ENCODE measurements at places on chromosomes 4 and X.

DNA sequence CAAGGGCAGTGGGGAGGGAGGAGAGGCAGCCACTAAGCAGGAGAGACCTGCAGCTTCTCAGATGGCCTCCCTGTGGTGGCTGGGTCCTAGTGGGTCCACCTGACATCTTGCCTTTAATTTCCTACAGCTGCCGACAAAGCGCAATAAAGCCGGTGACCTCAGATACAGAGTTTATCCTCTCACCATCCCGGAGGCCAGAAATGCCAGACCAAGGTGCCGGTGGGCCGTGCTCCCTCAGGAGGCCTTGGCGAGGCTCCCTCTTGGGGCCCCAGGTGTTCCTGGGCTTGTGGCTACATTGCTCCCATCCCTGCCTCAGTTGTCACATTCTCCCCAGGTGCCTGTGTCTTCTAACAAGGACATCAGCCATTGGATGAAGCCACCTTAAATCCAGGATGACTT, 103.0 kb downstream of the ADRA2C start:
- no peak overlapping the region for H3K4me3 ChIP-seq
- peaks cover 6% of the 10 kb centered on the region for H3K4me1 ChIP-seq
- H3K36me3 ChIP-seq = no peaks in the 10 kb centered on the region
- no peak overlapping the region for H3K27ac ChIP-seq

DNA sequence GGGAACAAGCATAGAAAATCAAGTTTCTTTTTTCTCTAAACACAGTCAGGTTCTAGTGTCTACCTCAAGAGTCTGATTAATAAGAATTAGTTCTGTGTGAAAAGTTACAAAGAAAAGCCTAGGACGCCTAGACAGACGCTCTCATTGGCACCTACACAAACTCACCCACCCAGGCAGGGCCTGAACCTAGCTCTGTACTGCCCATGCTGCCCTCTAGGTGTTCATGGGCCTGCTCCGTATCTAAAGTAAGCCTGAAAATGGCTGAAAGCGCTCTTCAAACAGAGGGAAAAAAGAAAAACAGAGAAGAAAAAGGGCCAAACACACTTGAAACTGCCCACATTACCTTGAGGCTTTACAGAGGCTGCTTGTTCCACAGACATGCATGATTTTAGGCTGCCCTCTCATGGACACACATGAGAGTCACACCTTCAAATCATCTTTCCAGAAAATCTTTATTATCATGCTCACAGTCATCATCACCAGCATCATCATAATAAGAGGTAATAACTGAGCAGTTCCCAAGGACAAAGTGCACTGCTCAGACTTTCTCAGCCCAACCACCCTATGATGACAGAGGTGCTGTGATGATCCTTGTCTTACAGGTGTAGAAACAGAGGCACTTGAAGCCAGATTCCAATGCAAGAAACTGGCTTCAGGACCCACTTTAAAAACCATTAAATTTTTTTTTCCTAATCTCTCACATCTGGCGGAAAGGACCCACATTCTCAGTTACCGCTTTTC, 49.6 kb downstream of the MAP7D2 start:
- no peak overlapping the region for H3K4me3 ChIP-seq
- H3K36me3 ChIP-seq = no peaks in the 10 kb centered on the region
- DNase-seq = no peak
- no peaks in the 10 kb centered on the region for H3K4me1 ChIP-seq
- H3K27ac ChIP-seq = no peak overlapping the region

- H3K27me3 ChIP-seq = no peaks in the 10 kb centered on the region
- no peak for DNase-seq
- H3K4me1 ChIP-seq = no peaks in the 10 kb centered on the region
Measured at GRCh38 chr4:5882947-5883346, 9.9 kb downstream of the CRMP1 start.

DNA sequence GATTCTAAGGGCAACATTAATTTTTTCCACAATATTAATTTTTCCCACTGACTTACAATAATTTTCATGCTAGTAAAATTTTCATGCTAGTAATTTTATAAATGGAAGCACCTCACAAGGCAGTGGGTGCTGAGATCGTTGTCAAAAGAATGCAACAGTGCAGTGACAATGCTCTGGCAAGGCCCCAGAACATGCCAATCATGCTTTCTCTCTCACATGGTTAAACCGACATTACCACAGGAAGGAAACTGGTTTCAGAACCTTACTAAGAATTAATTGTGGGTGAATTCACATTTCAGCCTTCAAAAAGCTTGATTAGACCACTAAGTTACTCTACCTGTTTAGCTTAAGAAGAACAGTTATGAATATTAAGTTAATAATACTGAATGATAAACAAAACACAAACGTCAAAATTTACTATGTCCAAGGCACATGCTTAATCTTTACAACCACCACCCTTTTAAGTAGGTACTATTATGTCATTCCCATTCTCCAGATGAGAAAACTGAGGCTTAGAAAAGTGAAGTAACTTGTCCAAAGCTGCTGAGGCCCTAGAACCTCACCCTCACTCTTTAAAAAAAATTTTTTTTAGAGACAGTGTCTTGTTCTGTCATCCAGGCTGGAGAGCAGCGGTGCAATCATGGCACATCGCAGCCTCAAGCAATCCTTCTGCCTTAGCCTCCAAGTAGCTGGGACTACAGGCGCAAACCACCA, 10.0 kb upstream of the OPHN1 start:
- H3K27me3 ChIP-seq = no peaks in the 10 kb centered on the region
- H3K4me3 ChIP-seq = no peak overlapping the region
- H3K4me1 ChIP-seq = no peaks in the 10 kb centered on the region
- no peak for DNase-seq

GRCh38 chr4:3465698-3466671, 2.9 kb downstream of the DOK7 start:
- H3K27me3 ChIP-seq = no peaks in the 10 kb centered on the region
- no peak for DNase-seq
- no peak overlapping the region for H3K27ac ChIP-seq
- H3K4me1 ChIP-seq = peaks cover 6% of the 10 kb centered on the region
- no peaks in the 10 kb centered on the region for H3K36me3 ChIP-seq

GRCh38 chr4:36249610-36250009, 5.3 kb upstream of the ARAP2 start:
- H3K27me3 ChIP-seq = no peaks in the 10 kb centered on the region
- no peaks in the 10 kb centered on the region for H3K36me3 ChIP-seq
- no peak for DNase-seq
- H3K4me1 ChIP-seq = no peaks in the 10 kb centered on the region
- no peak overlapping the region for H3K4me3 ChIP-seq

DNA sequence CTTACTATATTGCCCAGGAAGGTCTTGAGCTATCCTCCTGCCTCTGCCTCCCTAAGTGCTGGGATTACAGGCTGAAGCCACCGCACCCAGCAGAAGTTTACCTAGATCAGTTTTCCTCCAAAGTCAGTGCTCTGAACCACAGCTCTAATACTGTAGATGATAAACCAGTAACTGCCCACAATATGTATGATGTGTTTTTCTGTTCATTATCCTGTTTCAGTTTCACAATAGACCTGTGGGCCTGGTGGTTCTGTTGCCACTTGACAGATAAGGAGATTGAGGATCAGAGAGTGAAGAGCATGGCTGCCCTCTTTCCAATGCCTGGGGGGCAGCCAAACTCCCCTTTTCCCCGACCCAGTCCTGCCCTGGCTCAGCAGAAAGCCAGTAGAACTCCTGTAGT, 87.0 kb downstream of the EFNB1 start:
- H3K4me3 ChIP-seq = no peak overlapping the region
- no peak for DNase-seq
- no peaks in the 10 kb centered on the region for H3K27me3 ChIP-seq
- no peak overlapping the region for H3K27ac ChIP-seq

GRCh38 chr4:184362396-184362795, 112.0 kb downstream of the IRF2 start:
- no peak for DNase-seq
- no peak overlapping the region for H3K27ac ChIP-seq
- H3K4me3 ChIP-seq = no peak overlapping the region
- H3K36me3 ChIP-seq = no peaks in the 10 kb centered on the region

DNA sequence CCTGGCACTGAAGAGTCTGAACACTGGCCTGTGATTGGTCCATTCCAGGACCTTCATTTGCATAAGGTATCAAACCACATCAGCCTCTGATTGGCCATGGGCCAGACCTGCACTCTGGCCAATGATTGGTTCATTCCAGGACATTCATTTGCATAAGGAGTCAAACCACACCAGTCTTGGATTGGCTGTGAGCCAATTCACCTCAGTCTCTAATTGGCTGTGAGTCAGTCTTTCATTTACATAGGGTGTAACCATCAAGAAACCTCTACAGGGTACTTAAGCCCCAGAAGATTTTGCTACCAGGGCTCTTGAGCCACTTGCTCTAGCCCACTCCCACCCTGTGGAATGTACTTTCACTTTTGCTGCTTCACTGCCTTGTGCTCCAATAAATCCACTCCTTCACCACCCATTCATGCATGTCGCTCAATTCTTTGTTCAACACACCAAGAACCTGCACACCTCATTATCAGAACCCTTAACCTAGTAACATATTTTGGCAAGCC, 14.2 kb upstream of the HERC5 start:
- no peak overlapping the region for H3K27ac ChIP-seq
- no peaks in the 10 kb centered on the region for H3K27me3 ChIP-seq
- no peak for DNase-seq
- H3K4me1 ChIP-seq = no peaks in the 10 kb centered on the region
